ENCODE measurements at places on chromosomes 7 and 10.

- DNase-seq, result no peak
Observed at GRCh38 chr10:6008497-6009142, 31.3 kb upstream of the IL15RA start.

GRCh38 chr7:14040528-14040927, 51.1 kb upstream of the ETV1 start:
- DNase-seq, result no peak

- DNase-seq, result no peak
Observed at GRCh38 chr7:36455646-36456045, 66.0 kb downstream of the ANLN start.

DNA sequence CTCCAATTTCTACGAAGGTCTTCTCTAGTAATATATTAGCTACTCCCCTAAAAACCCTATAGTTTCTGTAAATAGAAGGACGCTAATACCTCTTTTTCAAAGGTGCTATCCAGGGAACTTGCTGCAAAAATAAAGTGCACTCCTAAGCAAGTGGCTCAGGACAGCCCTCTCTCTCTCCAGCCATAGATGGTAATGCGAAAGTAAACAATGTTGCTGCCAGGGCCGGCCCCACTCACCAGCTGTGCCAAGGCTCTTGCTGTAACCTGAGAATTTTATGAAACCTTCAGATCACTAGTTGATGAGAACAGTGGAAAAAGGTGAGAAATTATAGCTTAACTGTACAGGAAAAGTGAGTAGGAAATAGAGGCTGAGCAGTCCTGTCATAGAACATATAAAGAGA, 10.9 kb upstream of the TAS2R39 start:
- no peak for DNase-seq

GRCh38 chr7:158710651-158711102, 6.1 kb upstream of the NCAPG2 start:
- DNase-seq, result no peak

GRCh38 chr7:92874567-92874966, 38.2 kb upstream of the CDK6 start:
- no peak for DNase-seq

DNA sequence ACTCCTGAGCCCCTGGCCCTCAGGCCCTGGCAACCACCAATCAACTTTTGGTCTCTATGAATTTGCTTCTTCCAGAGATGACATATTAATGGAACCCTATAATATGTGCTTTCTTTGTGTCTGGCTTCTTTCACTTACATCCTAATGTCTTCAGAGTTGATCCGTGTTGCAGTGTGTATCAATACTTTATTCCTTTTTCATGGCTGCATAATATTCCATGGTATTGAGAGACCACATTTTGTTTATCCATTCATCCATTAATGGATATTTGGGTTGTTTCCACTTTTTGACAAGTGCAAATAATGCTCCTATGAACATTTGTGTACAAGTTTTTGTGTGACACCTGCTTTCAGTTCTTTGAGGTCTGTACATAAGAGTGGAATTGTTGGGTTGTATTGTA, 43.3 kb upstream of the ELFN1 start:
- no peak for DNase-seq

GRCh38 chr7:47905076-47905920, 43.0 kb downstream of the PKD1L1 start:
- DNase-seq, result no peak

GRCh38 chr7:121237601-121238000, 91.2 kb upstream of the WNT16 start:
- no peak for DNase-seq

DNA sequence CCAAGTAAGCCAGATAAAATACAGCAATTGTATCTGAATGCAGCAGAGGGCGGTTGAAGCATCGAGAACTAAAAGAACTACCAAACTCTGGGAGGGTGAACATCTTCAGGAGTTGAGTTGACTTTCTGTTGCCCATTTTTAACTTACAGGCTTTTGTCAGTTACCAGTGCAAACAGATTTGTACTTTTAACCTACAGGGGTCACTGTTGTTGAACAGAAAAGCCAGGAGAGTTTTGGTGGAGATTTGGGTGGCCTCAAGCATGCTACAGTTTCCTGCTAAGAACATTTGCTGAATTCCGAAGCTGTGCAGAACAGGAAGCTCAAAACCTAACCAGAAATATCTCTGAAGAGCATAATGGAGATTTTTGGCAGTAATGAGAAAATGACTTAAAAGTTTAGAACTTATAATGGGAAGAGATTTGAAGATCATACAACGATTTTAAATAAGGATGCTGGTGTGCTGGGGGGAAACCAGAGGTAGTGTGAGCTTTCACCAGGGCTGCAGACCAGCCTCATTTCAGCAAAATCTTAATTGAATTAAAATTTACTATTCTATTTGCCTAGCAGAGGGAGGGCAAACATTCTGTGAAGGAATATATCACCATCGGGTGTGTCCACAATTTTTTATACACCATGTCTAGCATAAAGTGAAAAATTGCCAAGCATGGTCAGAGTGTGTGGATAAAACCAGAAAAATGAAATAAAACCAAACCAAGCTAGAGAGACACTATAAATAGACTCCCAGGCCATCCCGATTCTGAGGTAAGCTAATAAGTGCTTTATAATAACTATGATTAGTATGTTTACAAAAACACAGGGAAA, 208.6 kb upstream of the CCDC6 start:
- DNase-seq, result no peak

- DNase-seq, result no peak
Observed at GRCh38 chr10:128957221-128957620, 509.8 kb upstream of the MGMT start.

- DNase-seq, result no peak
Observed at GRCh38 chr7:24824896-24825295, 67.6 kb upstream of the GSDME start.

- DNase-seq, result no peak
Observed at GRCh38 chr10:128058106-128058749, 68.0 kb downstream of the MKI67 start.

DNA sequence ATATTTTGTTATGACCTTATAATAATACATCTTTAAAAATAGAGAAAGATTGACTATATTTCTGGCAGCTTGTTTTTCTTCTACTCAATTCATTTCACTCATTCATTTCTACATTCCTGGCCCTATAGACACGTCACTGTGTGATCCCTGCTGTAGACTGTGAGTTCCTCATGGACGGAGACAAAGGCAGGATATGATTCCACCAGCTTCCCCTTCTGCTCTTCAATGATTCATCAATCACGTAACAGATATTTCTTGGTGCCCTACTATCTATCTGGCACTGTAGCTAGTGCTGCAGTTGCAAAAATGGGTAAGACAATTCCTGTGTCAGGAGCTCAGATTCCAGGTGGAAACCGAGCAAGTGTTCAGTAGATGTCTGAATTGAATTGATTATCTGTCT, 415.0 kb downstream of the SFMBT2 start:
- DNase-seq, result no peak

DNA sequence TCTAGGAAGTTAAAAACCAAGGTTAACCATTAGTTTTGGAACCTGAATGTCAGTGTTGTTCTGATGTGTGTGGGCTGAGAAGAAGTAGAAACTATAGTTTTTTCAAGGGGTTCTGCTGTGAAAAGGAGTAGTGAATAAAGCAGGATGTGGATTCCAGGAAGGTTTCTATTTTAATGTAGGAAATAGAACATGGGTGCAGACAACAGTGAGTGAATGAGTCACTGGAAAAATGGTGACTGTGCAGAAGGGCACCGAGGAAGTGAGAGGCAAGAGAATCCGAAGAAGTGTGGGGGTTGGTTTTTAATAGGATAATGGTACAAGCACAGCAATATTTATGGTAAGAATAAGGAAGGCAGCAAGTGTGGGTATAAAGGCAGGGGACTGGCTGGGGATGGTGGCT, 120.4 kb downstream of the ARHGAP21 start:
- no peak for DNase-seq

DNA sequence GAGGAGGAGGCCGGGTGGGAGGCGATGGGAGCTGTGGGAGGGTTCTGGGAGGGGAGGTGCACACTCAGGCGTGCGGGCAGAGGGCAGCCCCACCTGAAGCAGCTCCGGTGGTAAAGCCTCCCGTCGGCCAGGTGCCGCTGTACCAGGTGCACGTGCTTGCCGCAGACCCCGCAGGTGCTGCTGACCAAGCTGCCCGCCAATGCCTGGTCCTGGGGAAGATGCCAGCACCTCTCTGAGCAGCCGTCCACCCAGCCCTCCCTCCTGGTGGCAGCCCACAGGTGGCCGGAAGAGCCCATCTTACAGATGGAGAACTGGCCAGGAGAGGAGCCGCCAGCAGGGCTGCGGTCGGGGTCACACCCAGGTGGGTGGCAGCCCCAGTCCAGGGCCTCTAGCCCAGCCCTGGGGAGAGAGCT, 12.6 kb downstream of the MICALL2 start:
- DNase-seq, result no peak

DNA sequence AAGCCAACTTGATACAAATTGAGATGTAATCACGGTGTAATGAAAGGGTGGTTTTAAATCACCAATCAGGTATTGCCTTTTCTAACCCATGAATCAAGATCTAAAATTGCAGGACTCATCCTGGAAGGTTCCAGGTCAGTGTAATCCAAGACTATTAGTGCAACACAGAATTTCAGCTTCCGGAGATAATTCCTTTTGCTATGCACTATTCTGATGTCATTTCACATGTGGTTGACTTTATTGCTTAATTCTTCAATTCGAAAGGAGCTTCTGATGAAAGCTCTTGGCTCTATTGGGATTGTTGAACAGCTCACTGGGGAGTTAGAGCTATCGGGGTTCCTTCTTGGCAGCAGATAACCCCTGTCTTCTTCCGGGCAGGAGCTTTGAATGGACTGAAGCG, 147.4 kb upstream of the INSYN2A start:
- no peak for DNase-seq

- no peak for DNase-seq
Observed at GRCh38 chr10:14592566-14592965, 182.1 kb downstream of the FAM107B start.

- no peak for DNase-seq
Observed at GRCh38 chr10:29535012-29535777, 99.6 kb downstream of the SVIL start.

- DNase-seq, result no peak
Observed at GRCh38 chr10:24513155-24513554, 210.5 kb downstream of the ARHGAP21 start.

DNA sequence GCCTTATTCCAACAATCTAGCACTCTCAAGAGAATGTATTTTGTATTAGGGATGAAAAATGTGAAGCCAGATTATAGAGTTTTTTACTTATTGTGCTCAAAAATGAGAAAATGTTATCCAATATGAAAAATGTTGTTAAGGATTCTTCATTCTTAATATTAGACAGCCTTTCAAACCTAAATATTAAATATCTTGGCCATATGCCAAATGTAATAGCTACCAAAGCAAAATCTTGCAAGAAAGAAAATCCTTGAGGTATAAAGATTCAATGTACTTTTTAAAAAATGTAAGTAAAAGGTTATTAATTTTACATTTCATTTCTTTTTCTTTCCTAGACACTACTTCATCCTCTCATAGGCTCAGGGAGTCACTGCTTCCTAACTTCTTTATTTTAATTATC, 33.4 kb downstream of the MET start:
- no peak for DNase-seq

GRCh38 chr7:121330053-121330833, 1.4 kb downstream of the WNT16 start:
- no peak for DNase-seq

DNA sequence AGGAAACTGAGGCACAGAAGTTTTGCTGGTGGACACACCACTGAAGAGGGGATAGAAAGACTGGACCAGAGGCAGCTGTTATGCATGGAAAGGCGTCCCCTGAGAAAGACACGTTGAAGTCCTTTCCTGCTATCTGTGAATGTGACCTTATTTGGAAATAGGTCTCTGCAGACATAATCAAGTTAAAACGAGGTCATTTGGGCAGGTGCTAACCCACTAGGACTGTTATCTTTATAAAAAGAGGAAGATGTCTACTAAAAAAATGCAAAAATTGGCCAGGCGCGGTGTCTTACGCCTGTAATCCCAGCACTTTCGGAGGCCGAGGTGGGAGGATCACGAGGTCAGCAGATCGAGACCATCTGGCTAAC, 31.6 kb downstream of the ELMO1 start:
- no peak for DNase-seq

DNA sequence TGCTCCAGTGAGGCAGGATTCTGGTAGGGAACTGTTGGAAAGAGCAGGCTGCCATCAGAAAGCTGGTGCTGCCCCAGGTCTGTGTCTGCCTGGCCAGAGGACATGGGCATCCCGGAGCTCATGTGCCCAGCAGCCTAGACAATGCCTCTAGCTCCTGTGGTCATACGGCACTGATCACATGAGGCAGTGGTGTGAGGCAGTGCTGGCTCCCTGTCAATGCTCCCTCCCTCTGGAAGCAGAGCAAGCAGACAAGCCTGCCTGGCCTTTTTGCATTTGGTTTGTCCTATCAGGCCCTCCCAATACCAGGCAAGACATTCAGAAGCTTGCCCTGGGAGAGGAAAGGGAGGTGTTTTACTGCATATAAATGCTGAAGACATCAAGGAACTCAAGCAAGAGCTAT, 19.5 kb upstream of the MMP21 start:
- no peak for DNase-seq

DNA sequence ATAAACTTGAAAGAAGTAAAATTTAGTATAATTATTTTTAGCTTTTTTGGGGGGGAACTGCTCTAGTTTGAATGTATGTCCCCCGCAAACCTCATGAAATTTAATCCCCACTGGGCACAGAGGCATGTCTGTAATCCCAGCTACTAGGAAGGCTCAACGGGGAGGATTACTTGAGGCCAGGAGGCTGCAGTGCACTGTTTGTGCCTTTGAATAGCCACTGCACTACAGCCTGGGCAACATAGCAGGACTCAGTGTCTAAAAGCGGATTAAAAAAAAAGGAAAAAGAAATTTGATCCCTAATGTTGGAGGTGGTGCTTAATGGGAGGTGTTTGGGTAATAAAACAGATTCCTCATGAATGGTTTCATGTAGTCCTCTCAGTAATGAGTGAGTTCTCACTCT, 43.1 kb upstream of the PHF14 start:
- no peak for DNase-seq

GRCh38 chr7:78052112-78052511, 253.5 kb downstream of the PHTF2 start:
- no peak for DNase-seq
